ENCODE measurements at places on chromosomes 4 and X.

GRCh38 chr4:113637823-113638561 lies 123.5 kb downstream of the CAMK2D start:
- DNase-seq: no peak

DNA sequence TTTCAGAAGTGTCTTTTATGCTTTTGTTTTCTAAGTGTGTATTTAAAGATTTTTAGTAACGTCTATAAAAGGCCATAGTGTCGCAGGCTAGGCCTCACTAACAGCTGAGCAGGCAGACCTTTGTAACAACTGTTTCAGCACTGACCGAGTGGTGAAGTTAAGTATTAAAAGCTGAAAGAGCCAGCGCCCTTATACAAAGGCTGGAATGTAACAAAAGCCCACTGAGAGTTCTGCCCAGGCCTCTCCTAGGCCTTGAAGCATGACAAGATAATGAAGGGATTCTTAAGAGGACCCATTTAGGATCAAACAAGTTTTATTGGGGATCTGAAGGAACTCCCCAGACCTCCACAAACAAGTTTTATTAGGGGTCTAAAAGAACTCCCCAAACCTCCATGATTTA lies 722.5 kb upstream of the PRKX start:
- no peak for DNase-seq

DNA sequence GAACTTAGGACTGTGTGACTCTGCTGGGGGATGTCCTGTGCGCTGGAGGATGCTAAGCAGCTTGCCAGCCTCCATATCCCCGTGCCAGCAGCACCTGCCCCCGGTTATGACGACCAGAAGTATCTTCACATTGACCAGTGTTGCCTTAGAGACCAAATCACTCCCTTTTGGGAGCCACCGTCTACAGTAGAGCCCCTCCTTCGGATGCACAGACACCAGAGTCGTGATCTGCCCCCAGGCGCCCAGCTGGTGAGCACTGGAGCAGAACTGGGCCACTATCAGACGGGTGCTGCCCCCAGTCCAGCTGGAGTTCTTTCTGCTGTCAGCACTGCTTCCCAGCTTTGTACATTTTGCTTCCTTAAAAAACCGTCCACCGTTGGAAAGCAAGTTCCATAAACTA lies 30.0 kb upstream of the TADA2B start:
- DNase-seq: no peak

- peak; percentile 33 for DNase-seq
Observed at GRCh38 chr4:11585506-11585905, 156.8 kb upstream of the HS3ST1 start.

DNA sequence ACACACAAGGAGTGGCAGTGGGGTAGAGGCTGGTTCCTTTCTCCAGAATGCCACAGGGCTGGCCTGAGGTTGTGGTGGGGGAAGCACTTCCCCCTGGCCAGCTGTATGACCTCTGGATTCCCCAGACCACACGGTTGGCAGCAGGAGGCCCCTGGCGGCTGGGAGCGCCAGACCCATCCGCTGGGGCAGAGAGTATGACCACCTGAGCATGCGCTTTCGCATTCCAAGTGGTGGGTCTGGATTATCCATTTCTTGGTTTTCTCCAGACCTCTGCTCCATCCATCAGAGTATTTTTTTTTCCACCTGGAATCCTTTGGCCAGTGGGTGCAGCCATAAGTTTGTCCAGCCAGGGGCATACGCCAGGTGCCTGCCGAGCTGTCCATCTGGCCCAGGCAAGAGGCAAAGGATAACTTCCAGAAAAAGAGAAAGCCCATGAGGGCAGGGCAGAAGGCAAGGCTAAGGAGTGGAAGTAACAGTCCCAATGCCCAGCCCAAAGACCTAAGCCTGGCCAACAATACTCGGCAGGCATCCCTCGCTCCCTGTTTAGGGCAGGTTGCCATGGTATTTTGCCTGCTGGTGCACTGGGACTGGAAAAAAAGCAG lies 39.3 kb downstream of the NHSL2 start:
- DNase-seq: no peak

DNA sequence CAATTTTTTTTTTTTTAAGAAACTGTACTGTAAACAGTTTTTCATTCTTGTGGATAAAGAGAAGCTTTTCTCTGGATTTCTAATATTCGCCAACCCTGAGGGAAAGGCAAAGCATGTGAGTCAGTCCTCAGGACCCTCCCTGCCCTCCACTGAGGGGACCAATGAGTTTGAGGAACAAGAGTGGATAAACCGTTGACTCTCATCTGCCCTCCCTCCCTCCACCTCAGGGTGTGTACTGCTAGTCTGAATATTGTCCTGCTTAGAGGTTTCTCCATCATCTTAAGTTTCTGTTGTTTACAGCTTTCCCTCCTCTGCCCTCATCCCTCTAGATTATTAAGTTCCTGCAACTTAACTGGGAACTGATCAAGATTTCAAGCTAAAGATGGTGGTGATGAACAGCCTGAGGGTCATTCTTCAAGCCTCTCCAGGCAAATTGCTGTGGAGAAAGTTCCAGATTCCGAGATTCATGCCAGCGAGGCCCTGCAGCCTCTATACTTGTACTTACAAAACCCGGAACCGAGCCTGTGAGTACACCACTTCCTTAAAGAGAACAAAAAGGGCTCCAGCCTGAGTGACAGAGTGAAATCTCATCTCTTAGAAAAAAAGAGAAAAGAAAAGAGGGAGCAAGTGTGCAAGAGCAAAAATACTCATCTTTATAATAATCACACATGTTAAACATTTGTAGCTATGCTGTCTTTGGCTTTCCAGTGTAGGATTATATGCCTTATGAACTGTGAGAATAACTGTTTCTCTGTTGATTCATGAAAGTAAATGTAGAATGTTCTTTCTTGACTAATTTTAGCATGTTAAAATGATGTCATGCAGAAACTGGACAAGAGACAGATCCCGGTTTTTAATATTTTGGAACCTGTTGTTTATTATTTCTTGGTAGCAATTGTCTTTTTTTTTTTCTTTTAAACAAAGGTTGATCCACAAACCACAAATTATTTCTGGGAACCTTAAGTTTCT lies 11.9 kb downstream of the CA5B start:
- peak; percentile 78 for DNase-seq

DNA sequence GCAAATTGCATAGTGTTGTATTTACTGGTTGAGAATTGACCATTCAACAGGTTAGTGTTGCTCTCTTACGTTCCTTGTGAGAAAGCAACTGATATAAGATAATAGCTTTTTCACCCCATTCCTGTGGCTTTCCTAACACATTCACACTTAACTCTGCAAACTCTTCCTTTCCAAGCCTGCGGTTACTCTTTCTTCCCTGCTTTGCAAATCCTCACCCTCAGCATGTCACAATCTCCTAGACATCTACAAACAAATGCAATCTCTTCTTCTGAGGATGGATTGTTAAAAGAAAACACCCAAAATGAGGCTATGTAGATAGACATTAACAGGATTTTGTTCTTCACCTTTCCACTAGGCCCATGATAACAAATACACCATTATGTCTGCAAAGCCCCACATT lies 771.7 kb upstream of the PCDH7 start:
- no peak for DNase-seq

DNA sequence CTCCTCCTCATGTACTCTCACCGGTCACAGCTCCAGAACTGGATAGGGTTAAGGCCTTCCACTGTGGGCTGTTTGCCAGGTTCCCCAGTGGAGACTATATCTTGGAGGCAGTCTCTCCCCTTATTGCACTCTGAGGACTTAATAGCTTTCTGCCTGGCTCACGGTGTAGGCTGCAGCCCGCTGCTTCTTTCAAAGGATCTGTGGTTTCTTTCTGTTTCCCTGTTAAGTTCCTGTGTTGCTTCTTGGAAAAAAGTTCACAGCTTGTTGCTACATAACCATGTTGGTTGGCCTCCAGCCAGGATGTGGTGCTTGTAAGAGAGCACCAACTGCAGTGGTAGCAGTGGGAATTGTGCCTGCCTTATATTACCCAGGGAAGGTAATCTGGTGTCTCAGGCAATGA lies 24.9 kb upstream of the ZDHHC15 start:
- DNase-seq: peak; percentile 82

- DNase-seq: no peak
Observed at GRCh38 chrX:9927698-9928482, 39.3 kb upstream of the CLDN34 start.

DNA sequence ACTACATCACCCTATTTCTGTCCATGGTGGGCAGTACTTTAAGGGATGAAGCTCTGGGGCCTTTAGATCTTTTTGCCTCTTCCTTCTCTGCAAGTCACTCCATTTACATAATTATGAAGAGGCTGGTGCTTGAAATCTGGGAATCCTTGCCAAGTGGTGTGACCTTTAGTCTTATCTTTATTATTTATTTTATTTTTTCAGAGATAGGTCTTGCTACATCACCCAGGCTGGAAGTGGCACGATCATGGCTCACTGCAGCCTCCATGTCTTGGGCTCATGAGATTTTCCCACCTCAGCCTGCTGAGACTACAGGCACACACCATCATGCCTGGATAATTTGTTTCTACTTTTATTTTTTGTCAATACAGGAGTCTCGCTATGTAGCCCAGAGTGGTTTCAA lies 34.4 kb upstream of the HAND2 start:
- DNase-seq: no peak

GRCh38 chr4:140150886-140151698 lies 2.9 kb downstream of the MAML3 start:
- DNase-seq: peak; percentile 98

DNA sequence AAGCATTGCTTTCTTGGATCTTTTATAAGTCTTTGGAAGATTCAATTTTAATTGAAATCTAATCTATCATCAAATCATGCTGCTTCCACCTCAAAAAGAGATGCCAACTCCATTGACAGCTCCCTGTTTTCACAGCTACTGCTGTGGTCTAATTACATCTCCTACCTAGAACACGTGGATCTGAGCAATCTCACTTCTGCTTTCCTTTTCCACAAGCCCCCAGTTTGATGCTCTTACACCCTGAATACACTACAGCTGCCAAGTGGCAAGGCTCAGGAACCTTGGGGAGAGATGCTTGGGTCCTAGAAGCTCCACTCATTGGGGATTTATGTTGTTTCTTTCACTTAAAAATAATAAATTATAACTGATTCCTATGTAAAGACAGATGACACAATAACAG lies 172.0 kb downstream of the CFAP299 start:
- peak; percentile 22 for DNase-seq

GRCh38 chr4:186144946-186145569 lies 40.6 kb downstream of the FAM149A start:
- peak; percentile 67 for DNase-seq

- peak; percentile 60 for DNase-seq
Observed at GRCh38 chr4:15779306-15779705, 1.2 kb downstream of the CD38 start.

DNA sequence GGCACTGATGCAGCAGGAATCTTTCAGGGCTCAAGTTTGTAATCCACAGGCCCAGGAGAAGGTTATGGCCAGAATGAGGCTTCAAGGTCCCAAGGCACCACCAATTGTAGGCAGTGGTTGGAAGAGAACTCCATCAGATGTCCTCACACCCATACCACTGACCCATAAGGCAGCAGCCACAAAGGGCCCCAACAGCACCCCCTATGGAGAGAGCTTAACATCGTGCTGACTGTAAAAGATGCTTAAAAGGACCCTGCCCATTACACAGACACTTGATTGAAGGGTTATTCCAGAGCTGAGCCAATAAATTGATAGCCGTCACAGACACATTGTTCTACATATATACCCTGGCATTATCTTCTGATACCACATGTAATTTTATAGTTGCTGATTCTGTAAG lies 113.7 kb downstream of the SOWAHB start:
- DNase-seq: peak; percentile 18

DNA sequence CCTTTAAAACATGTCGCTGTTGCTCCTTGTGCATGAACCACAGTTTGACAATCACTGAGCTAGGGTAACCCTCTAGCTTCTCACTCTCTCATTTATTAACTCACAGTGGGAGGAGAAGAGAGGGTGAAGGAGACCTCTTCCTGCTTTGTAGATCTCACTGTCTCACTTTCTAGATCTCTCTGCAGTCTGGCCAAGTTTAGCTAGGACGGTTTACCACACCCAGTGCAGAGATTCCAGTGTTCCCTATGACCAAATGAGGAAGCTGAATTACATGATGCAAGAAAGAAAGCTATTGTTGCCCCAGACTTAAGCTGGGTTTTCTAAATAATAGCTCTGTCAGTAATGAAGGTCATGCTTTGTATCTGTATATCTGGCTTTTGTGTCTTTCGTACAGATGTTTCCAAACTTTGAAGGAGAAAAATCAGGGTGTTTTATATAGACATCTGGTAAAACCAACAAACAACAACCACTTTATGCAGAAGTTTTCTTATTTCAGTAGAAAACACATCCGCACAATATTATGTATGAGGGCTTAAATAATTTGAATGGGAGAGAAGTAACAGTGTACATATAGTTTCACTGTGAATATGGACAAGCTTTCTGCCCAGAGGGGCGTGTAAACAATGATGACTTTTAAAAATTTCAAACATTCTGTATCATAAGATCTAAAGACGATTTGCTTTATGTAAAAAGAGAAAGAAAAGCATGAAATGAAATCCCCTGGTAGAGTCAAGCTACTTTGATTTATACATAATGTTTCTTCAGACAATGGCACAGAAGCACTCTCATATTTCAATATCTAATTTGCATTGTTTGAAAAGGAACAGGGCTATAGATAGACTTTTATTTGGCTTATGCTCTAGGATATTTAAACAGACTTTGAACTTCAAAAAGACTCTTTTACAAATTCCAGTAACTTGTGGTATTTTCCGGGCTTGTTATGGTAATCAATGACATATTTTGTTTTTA lies 582.3 kb downstream of the FSTL5 start:
- DNase-seq: peak; percentile 16

- DNase-seq: no peak
Observed at GRCh38 chr4:115883231-115883630, 769.8 kb upstream of the NDST4 start.
